ENCODE measurements at places on chromosomes 6 and 20.

GRCh38 chr6:110550353-110550752 lies 73.9 kb upstream of the SLC22A16 start:
- DNase-seq: no peak

GRCh38 chr20:53557130-53557529 lies 36.5 kb downstream of the ZNF217 start:
- DNase-seq: no peak

GRCh38 chr6:149410557-149410956 lies 10.5 kb downstream of the SUMO4 start:
- DNase-seq: no peak

DNA sequence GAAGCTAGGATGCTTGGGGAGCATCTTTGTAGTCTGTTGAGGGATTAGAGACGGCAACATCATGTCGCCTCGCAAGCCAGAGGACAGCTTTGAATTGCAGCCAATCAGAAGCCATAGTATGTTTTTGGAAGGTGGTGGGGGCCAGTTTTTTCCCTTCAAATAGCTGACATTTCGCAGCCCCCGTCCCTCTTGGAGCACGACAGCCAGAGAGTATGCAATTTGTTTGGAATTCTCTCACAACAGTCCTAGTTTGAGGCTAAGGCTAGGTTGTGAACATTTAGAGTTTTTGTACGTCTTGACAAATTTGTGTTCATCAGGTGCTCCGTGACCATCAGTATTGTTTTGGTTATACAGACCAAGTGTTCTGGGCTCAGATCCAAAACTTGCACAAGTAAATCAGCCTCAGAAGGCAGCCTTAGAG lies 83.3 kb downstream of the PLCB1 start:
- DNase-seq: peak; percentile 61

GRCh38 chr20:19764207-19764606 lies 6.1 kb downstream of the RIN2 start:
- no peak for DNase-seq

- DNase-seq: no peak
These were observed 108.0 kb upstream of the MAP3K4 start for GRCh38 chr6:160883560-160883959.

GRCh38 chr6:166728884-166729530 lies 102.0 kb upstream of the RPS6KA2 start:
- DNase-seq: no peak

GRCh38 chr6:34226066-34226465 lies 10.6 kb upstream of the HMGA1 start:
- no peak for DNase-seq

GRCh38 chr20:2390951-2391675 lies 10.4 kb downstream of the TGM6 start:
- DNase-seq: no peak

DNA sequence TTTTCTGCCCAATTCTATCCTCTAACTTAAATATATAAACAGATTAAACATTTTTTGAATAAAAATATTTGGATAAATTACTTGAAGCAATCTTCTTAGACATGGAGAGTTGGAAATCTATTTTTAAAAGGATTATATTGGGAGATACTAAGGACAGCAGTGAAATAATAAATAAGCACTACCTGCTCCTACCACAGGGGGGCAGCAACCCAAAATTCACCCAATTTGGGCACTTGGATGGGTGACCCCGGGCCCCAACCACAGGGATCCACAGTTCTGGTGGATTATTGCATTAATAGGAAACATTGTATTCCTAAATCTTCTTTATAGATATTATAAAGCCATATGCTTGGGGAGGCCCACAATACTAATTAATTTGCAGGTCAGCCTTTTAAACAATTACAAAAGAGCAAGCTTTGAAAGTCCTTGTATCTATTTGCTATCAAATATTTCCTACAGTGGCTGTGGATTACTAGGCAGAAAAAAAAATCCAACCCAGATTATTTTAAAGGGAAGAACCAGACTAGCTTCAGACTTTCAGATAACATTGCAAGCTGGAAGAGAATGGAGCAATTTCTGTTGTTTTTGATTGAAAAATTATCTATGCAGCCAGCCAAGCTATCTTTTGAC lies 66.4 kb upstream of the PDE10A start:
- no peak for DNase-seq

GRCh38 chr6:39292637-39293036 lies 21.6 kb downstream of the KCNK17 start:
- no peak for DNase-seq

DNA sequence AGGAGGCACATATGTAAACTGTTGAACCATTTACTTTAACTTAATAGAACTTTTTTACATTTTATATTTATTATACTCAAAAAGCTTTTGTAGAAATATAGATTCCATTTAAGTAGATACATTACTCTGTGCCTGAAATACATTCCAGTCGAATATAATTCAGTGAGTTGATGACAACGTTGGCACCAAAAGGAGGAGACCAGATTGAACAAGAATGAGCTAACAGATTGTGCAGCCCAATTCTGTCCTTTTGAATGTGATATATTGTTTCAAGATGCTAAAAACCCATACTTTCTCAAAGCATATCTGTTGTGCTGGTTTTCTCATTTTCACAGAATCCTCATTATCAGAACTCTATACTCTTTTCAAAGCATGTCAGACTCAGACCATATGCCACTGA lies 147.4 kb upstream of the SIM1 start:
- DNase-seq: peak; percentile 87

DNA sequence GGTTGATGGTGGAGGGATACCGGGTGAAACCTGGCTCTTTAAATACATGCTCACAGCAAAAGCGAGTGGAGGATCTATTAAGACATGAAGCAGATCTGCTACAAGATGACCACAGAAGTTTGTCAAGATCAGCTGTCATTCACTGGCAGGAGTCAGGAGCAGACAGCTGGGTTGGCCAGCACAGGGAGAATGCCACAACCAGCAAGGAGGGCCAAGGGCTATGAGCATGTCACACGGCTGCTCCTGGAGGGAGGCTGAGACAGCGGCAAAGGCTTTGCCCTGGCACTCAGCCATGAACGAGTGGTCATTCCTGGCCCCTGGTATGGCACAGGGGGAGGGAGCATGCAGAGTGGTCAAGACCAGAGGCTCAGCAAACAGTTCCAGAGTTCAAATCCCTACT lies 77.6 kb downstream of the POPDC3 start:
- no peak for DNase-seq

DNA sequence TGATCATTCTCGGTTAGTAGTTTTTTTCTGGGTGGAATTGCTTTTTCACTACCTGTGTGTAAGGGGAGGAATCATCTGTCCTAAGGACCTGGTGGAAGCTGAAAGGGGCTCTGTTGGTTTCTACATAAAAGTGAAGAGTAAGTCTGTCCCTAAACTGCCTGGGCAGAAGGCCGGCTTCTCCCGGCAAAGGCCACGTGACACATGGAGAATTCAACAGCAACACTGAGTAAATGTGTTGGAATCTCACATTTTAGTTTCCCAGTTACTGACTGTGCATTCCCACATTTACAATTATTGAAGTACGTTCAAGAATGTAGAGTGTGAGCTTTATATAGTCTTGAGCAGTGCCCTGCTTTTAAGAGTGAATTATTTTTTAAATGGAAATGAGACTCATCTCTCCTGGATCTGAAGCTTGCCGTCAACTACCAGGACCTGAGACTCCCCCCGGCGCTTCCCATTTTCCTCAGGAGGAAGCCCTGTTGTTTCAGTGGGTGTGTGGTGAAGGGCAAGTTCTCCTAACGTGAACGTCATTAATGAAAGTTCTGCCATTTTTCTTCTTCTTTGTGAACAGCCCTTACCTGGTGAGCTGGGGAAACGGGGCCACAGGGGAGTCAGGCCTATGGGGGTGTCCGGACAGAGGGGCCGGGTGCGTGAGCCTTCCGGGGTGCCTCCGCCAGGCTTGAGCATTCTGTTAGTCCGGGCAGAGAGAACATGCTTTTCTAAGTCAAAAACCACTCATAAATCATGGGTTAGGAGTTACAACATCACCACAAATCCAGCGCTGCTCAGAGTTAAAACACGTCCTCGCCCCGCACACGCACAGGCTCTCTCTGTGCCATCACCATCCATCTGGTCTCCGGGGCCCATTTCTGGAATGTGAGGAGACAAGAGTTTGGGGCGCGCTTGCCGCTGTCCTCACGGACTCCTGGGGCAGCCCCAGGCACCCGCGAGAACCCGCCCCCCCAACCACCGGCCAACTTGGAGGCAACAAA lies 56.6 kb upstream of the SMOC2 start:
- peak; percentile 42 for DNase-seq

DNA sequence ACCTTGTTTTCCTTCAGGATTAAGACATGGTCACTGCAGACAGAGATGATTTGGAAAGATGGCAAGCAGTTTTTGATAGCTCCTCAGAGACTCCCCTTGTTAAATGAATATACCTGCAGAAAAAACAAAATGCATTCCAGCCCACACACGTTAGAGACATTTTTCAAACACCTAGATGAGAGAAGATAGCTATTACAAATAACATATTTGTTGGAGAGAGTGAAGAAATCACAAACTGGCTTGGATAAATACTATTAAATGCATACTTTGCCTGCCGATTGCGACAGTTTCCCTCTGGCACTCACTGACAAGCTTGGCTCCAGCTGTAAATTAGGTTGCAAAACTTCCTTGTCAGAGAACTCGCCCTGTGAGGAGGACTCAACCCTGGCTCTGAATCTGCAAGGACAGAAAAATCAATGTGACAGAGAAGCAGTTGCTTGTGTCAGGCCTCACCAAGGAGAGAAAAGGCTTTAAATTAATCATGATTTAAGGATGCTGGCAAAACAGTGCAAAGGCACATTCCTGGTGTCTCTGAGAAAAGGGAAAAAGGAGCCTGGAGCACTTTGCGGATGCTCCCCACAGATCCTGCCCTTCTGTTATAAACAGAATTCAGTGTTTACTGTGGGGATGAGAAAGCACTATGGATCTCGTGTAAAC lies 423.7 kb upstream of the MARCKS start:
- DNase-seq: peak; percentile 87
